B cell (primary cell): ENCODE measurements at places on chromosomes 1 and 21. TPM values are rescaled to one million over a fixed set of nuclear protein-coding genes. Genes with fewer than 3 reads are reported as not detected.

GRCh38 chr1:210372931-210373627 is 44.4 kb downstream of the HHAT start:
- H3K4me1 ChIP-seq, result no peaks in the 10 kb centered on the region
- no peak overlapping the region for H3K4me3 ChIP-seq
- DNase-seq, result no peak
- H3K27me3 ChIP-seq, result no peaks in the 10 kb centered on the region
- no peaks in the 10 kb centered on the region for H3K36me3 ChIP-seq

DNA sequence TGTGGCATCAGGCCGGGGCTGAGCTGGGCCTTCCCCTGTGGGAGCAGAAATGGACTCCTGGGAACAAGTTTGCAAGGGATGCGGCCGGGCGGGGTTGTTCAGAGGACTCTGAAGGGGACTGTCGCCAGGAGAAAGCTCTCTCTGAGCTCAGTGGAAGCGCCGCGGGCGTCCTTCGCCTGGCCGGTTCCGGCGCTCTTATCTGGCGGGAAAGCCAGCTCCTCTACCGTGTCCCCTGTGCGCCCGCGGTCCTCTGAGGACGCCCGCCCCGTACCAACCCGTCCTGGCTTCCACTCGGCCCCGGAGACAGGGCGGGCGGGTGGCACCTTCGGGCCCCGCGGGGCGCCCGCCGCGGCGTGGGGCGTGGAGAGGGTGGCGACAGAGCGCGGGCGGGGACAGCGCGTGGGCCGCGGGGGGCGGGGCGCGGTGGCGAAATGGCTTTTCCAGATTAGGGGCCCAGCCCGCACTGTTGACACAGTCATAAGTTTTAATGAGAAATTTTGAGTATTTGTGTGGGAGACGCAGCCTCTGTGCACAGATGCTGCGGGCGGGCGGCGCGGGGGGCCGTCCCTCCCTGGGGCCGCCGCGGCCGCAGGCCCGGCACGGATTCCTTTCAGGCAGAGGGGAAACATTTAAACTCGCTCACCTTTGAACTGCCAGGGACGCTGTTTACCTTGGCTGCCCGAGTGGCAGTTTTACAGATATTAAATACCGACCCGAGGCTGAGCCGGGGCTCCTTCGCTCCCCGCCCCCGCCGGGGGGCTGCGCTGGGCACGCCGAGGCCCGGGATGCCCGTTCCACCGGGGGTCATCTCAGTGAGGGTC is 70.2 kb downstream of the FOXD2 start:
- no peaks in the 10 kb centered on the region for H3K36me3 ChIP-seq
- no peak overlapping the region for H3K4me3 ChIP-seq
- DNase-seq, result no peak
- H3K27me3 ChIP-seq, result peaks cover 43% of the 10 kb centered on the region
- no peak overlapping the region for H3K27ac ChIP-seq

DNA sequence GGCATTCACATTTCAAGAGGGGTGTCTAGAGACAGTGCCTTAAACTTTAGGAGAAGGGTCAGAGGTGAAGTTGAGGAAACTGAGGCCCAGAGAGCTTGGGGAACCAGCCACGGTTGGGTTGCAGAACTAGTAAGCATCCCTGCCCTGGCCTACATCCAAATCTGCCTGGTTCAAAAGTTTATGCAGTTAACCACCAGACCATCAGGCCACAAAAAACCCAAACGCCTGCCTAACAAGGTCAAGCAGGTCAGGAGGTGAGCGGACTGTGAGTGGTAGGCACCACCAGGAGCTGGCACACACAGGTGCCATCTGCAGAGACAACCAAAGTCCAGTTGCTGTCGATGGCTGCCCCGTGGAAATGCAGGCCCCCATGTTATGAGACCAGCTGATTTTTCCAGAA is 51.2 kb downstream of the FBXO2 start:
- no peaks in the 10 kb centered on the region for H3K27me3 ChIP-seq
- no peak overlapping the region for H3K27ac ChIP-seq
- H3K4me1 ChIP-seq, result no peaks in the 10 kb centered on the region
- no peak for DNase-seq
- H3K4me3 ChIP-seq, result no peak overlapping the region

DNA sequence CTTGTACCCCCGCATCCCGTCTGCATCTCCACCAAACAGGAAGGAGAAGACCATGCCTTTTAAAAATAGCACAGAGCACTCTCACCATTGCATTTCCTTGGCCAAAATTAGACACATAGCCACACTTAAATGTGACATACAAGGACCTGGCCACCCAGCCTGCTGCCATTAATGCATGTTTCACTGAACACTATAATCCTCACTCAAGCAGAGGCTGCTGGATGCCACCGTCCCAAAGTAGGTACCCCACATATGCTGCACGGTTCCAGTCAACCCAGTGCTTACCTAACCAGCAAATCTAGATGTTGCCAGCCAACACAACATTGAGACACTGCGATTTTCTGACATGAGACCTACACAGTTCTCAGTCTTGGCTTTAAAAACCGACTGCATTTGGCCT is 107.7 kb downstream of the ADSS2 start:
- H3K27ac ChIP-seq, result no peak overlapping the region
- no peak for DNase-seq
- H3K36me3 ChIP-seq, result no peaks in the 10 kb centered on the region
- no peaks in the 10 kb centered on the region for H3K4me1 ChIP-seq
- no peak overlapping the region for H3K4me3 ChIP-seq

DNA sequence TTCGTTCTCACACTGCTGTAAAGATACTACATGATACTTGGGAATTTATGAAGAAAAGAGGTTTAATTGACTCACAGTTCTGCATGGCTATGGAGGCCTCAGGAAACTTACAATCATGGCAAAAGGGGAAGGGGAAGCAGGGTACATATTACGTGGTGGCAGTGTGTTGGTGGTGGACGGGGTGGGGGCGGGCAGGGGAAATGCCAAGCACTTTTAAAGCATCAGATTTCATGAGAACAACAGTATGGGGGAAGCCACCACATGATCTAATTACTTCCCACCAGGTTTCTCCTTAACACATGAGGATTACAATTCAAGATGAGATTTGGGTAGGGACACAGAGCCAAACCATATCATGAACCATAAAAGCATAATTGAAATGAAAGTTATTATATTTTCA is 88.5 kb downstream of the UBE2U start:
- no peaks in the 10 kb centered on the region for H3K36me3 ChIP-seq
- H3K27me3 ChIP-seq, result no peaks in the 10 kb centered on the region
- DNase-seq, result no peak
- H3K4me1 ChIP-seq, result no peaks in the 10 kb centered on the region
- H3K27ac ChIP-seq, result no peak overlapping the region
- H3K4me3 ChIP-seq, result no peak overlapping the region

DNA sequence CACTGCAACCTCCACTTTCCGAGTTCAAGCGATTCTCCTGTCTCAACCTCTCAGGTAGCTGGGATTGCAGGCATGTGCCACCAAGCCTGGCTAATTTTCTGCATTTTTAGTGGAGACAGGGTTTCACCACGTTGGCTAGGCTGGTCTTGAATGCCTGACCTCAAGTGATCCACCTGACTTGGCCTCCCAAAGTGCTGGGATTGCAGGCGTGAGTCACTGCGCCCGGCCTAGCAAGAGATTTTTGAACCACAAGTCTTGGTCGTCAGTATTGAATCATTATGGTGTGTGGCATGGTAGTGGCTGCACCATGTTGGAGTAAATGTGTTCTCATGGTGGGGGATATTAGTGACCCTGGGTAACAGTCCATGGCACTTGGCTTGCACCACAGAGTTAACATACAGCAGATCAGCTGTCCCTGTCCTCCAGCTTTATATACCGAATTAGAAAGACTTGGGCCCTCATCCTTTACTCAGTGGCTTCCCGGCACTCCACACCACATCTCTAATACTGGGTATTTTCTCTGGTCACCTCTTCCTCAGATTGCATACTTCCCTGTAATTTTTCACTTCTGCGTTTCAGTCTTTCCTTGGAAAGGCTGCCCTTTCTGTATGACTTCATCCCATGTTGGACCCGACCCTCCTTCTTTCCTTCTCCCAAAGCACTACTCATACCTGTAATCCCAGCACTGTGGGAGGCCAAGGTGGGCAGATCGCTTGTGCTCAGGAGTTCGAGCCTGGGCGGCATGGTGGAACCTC is 25.1 kb downstream of the AK4 start:
- no peaks in the 10 kb centered on the region for H3K27me3 ChIP-seq
- no peak for DNase-seq
- H3K36me3 ChIP-seq, result no peaks in the 10 kb centered on the region
- no peak overlapping the region for H3K27ac ChIP-seq

DNA sequence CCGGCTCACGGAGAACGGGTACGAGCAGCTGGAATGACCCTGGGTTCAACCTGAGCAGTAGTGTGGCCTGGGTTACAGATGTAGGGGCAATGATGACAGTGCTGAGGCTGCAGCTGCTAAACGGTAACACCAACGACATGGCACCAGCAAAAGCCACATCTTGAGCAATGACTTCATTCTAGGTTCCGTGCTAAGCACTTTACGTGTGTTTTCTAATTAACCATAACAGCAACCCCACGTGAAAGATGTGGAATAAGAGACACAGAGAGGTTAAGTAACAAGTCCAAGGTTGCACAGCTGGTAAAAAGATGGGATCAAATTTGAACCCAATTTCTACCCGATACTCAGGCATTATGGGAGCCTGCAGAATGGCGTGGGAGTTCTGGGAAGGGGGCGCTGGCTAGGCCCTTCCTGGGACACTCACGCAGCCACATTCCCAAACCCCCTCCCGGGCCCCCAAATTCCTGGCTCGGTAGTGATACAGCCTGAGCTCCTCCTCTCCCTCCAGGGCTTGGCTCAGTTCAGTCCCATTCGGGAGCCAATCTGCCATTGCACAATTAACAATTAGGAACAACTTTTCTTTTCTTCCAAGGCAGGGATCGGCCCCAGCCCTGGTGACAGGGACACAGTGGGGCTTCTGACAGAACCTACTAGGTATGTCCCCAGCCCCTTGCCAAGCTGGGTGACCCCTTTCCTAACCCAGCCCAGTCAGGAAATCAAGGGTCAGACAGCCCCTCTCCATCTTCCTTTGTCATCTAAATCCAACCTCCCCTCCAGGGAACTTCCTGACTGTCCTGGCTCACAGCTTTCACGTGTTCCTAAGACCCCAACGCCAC is 23.8 kb upstream of the ECE1 start:
- H3K36me3 ChIP-seq, result no peaks in the 10 kb centered on the region
- H3K27me3 ChIP-seq, result no peaks in the 10 kb centered on the region
- DNase-seq, result no peak
- H3K4me3 ChIP-seq, result no peak overlapping the region

GRCh38 chr1:165699577-165699976 is 1.2 kb upstream of the ALDH9A1 start:
- H3K27ac ChIP-seq, result no peak overlapping the region
- DNase-seq, result no peak
- no peaks in the 10 kb centered on the region for H3K36me3 ChIP-seq
- H3K27me3 ChIP-seq, result no peaks in the 10 kb centered on the region
- H3K4me1 ChIP-seq, result peaks cover 18% of the 10 kb centered on the region
- no peak overlapping the region for H3K4me3 ChIP-seq

DNA sequence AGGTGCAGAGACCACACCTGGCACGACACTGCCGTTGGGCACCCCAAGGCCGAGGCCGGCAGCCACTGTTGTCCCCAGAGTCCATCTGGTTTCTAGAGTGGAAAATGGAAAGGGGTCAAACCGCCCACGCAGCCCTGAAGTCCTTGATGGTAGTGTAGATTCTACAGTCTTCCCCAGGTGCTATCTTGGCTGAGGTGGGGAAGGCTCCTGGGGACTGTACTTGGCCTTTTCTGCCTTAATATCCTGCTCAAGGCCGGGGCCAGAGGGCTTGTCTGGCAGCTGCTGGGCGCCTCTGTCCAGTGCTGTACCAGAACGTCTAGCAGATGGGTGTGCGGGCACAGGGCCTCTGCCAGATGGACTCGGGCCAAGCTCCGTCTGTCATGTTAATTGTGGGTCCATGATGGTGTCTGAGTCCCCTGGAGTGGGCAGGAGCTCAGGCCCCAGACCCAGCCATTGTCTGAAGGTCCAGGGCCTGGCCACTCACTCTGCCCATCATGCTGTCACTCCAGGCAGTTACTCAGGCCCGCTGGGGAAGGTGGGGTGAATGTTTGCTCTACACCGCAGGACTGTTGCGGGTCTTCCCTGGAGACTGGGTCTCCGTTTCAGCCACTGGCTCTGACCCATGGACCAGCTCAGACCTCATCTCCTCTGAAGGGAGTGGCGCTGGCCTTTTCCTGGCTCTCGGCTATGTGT is 161.9 kb upstream of the COL6A1 start:
- DNase-seq, result no peak
- H3K27me3 ChIP-seq, result no peaks in the 10 kb centered on the region
- H3K4me3 ChIP-seq, result no peak overlapping the region
- H3K27ac ChIP-seq, result no peak overlapping the region

DNA sequence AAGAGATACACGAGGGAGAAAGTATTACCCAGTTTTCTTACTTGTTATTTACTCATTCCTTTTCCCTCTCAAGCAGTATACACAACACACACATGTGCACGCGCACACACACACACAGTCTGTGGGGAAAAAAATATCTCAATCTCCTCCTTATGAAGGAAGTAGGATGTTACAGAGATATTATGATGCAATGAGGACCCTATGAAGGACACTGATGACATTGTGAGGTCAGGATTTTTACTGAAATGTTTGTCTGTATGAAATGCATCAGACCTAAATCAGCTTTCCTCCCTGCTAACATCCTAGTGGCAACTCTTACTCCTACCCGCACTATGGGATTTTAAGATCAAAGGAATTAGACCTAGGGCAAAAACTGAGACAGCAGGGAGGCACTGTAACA is at the start of gene WDR64:
Gene WDR64, plus strand, starts transcription at position 270 of the 400 bp plus-strand sequence. CDS start 204 bp downstream, outside the sequence.
- H3K36me3 ChIP-seq, result no peaks in the 10 kb centered on the region
- no peaks in the 10 kb centered on the region for H3K4me1 ChIP-seq
- no peak within 1 kb of the TSS for H3K27ac ChIP-seq
- H3K27me3 ChIP-seq, result no peaks in the 10 kb centered on the region
- DNase-seq, result no peak

GRCh38 chr1:4615501-4615900 is 38.9 kb upstream of the AJAP1 start:
- no peak for DNase-seq
- H3K36me3 ChIP-seq, result no peaks in the 10 kb centered on the region
- no peak overlapping the region for H3K4me3 ChIP-seq
- H3K27me3 ChIP-seq, result no peaks in the 10 kb centered on the region

- H3K36me3 ChIP-seq, result no peaks in the 10 kb centered on the region
- DNase-seq, result no peak
- H3K27me3 ChIP-seq, result no peaks in the 10 kb centered on the region
- no peak overlapping the region for H3K4me3 ChIP-seq
- H3K4me1 ChIP-seq, result no peaks in the 10 kb centered on the region
These were observed 75.6 kb upstream of the ROR1 start for GRCh38 chr1:63698001-63698838.

GRCh38 chr1:246592695-246593094 is 26.4 kb downstream of the CNST start:
- H3K36me3 ChIP-seq, result peaks cover 34% of the 10 kb centered on the region
- DNase-seq, result no peak
- no peak overlapping the region for H3K27ac ChIP-seq
- no peaks in the 10 kb centered on the region for H3K4me1 ChIP-seq
- H3K27me3 ChIP-seq, result no peaks in the 10 kb centered on the region

DNA sequence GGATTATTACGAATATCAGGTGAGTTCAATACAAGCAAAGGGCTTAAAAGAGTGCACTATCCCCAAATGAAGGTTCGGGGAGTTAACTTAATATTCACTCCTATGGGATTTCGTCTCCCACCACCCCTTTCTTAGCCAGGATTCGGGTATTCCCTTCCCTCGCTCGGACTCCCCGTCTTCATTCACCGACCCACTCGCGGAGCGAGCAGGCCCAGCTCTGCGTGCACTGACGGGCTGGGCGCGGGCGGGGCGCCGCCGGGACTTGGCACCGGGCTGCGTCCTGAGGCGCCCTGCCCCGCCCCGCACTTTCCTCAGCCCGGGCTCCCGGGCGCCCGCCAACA is 7.7 kb upstream of the MPZL1 start:
- DNase-seq, result no peak
- H3K36me3 ChIP-seq, result no peaks in the 10 kb centered on the region
- peak overlapping the region; percentile 94 for H3K4me3 ChIP-seq
- H3K27ac ChIP-seq, result peak overlapping the region; percentile 54
- no peaks in the 10 kb centered on the region for H3K27me3 ChIP-seq

Gene GIPC2
- not detected in 2 replicates for polyA plus RNA-seq

Gene PRELP
- not detected in 2 replicates for polyA plus RNA-seq
